ENCODE measurements at places on chromosomes 3 and 15.

- DNase-seq = no peak
Observed at GRCh38 chr15:72861354-72861910, 77.9 kb upstream of the ADPGK start.

GRCh38 chr15:88179562-88179961, 77.0 kb downstream of the NTRK3 start:
- DNase-seq = no peak

DNA sequence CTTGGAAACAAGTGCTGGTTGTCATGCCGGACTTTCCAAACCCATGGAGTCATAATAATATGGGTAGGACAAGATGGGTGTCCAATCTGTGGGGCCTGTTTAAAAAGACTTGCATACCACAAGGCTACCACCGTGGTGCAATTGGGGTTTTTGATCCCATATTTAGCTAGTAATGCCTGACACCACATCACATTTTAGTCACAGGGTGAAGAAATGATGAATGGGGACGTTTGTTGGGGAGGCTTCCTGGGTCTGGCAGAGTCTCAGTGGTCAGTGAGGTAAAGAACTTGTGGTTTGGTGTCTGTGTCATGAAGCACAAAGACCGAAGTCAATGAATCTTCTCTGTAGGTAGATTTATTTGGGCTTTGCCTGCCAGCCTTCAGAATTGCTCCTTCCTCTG, 31.0 kb downstream of the P3H2 start:
- no peak for DNase-seq

DNA sequence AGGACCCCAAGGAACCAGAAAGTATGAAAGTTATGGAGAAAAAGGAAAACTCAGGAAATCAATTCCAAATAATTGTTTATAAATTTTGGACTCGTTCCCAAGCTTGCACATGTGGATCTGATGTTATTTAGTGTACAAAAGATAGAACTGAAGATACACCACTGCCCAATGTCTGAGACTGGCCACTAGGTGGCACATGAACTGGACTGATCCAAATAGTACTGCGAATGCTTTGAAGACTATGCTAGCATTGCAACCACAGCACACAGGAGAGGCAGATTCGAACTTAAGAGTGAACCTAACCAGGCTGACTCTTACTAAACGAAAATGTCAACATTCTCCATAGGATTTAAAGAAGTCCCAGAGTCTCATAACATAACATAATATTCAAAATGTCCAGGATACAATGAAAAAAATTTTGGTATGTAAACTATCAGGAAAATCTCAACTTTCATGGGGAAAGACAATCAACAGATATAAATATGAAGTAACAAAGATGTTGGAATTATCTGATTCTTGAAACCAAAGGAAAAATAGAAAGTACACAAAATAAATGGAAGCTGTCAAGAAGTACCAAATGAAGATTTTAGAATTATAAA, 596.7 kb downstream of the FGF12 start:
- DNase-seq = no peak

- no peak for DNase-seq
Observed at GRCh38 chr3:9136746-9137465, 112.5 kb downstream of the SRGAP3 start.

DNA sequence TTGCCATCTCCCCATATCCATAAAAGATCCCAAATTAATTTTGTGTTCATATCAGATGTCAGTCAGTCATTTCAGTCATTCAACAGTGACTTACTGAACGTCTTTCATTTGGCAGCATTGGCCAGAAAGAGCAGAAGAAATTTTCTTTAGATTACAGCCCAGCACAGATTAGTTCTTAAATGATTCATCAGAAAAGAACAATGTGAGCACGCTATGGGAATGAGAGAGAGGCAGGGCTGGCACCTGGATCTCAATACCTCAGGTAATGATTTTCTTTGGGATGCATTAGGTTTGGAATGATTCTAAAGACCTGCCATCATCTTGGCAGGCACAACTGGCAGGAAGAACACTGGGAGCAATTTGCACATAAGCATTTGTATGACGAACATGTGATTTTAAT, 41.6 kb downstream of the FBN1 start:
- no peak for DNase-seq

DNA sequence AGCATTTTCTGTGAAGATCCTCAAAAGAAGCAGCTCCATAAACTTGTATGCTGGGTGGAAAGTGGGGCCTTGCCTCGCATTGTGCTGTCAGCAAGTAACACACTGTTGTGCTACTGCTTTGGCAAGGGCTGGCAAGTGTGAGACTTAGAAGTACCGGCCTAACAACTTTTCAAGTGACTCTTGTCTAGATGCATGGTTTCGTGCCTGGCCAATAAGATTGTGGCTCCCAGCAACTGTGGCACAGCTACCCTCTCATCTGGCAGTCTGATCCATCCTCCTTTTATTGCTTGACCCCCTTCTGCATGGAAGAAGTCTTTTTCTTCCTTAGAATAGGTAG, 79.4 kb upstream of the VEPH1 start:
- DNase-seq = no peak

- DNase-seq = no peak
Observed at GRCh38 chr15:85755471-85755870, 39.3 kb downstream of the KLHL25 start.

DNA sequence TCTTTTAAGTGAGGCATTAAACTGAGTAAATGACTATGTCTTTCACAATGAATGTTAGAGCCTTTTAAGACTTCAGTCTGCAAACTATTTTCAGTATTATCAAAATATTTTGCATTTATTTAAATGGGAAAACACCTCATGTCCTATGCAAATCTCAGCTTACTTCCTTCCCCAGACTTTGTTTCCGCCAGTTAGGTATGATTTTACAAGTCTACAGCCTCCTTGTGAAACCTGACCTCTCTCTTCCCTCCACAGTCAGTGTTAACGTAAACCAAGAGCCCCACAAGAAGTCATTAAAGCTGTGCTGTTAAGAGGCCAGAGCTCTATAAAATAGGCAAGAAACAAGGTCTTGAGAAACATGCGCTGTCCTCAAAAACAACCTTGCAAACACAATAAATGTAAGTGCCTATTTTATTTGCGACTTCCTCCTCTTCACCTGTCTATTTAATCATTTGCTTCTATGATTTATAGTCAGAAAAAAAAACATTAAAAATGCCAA, 48.3 kb downstream of the PRTG start:
- no peak for DNase-seq

- DNase-seq = no peak
Observed at GRCh38 chr3:65714134-65714533, 324.6 kb downstream of the MAGI1 start.

DNA sequence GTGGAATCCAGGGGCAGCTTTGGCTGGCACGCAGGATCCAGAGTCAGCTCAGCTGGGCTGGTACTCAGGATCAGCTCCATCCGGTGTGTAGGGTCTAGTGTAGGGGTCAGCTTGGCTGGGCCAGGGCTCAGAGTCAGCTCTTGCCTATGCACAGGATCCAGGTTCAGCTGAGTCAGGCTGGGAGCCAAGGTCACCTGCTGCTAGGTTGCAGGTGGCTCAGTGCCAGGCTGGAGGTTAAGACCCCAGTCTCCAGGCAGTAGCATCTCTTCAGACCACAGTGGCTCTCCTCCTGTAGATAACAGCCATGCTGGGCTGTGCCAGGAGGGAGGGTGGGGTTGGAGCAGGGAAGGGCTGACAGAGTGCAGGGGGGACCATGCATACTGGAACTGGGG, 1.8 kb downstream of the HYAL3 start:
- DNase-seq = no peak

DNA sequence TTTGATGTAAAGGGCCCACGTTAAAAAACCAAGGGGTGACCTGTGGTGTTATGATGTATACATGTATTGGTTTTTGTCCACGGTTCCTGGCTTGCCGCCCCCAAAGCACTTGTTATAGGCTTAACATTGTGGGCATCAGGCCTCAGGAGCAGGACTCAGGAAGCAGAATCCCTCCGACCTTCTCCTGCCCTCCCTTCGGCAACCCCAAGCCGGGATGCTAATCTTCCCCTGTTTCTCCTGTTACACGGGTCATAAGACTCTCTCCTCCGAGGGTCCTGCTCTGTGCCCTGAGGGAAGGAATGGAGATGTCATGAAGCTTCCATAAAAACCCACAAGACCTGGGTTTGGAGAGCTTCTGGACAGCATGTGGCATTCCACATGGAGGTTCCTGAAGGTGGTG, 48.8 kb downstream of the RPLP1 start:
- no peak for DNase-seq

- DNase-seq = no peak
Observed at GRCh38 chr3:31620656-31621055, 87.9 kb downstream of the STT3B start.

DNA sequence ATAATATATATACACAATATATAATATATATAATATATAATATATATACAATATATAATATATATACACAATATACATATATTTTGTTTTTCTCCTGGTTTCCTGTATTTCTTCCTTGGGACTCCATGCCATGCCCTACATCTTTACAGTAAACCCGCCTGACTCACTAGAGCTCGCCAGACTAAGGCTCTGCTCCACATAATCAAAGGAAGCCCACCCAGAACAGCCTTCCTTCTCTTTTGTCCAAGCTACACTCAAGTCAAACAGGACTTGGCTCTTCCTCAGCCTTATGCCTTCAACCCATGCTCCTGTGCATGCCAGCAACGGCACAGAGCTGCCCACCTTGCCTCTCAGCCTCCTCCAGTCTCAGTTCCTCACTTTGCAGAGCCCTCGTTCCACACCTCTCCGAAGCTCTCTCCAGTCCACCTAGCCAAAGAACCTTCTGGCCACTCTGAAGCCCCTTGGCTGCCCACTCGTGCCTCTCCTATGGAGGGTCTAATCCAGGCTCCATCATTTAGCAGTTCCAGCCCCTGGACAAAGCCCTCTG, 109.1 kb downstream of the RFTN1 start:
- no peak for DNase-seq

- DNase-seq = no peak
Observed at GRCh38 chr3:36373084-36373483, 7.2 kb upstream of the STAC start.

- no peak for DNase-seq
Observed at GRCh38 chr15:65404186-65404872, 18.4 kb downstream of the IGDCC4 start.

GRCh38 chr3:136671921-136672320, 80.3 kb downstream of the STAG1 start:
- DNase-seq = no peak

- DNase-seq = no peak
Observed at GRCh38 chr3:165697910-165698309, 139.3 kb downstream of the BCHE start.

DNA sequence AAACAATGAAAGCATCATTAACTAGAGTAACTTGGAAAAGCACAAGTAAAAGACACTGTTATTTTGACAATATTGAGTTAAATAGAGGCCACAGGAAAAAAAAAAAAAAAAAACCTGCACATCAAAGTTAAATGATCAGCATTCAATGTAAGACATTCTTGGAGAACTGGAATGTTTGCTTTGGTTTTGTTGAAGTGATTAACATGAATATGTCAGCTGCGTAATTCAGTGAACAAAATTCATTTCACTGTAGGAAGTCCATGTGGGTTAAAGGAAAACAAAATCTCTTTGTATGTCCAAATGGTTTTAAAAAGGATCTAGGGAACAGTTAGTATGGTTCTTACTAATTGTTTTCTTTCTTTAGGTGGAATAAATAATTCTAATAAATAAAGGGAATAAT, 252.8 kb upstream of the CNTN6 start:
- DNase-seq = no peak

DNA sequence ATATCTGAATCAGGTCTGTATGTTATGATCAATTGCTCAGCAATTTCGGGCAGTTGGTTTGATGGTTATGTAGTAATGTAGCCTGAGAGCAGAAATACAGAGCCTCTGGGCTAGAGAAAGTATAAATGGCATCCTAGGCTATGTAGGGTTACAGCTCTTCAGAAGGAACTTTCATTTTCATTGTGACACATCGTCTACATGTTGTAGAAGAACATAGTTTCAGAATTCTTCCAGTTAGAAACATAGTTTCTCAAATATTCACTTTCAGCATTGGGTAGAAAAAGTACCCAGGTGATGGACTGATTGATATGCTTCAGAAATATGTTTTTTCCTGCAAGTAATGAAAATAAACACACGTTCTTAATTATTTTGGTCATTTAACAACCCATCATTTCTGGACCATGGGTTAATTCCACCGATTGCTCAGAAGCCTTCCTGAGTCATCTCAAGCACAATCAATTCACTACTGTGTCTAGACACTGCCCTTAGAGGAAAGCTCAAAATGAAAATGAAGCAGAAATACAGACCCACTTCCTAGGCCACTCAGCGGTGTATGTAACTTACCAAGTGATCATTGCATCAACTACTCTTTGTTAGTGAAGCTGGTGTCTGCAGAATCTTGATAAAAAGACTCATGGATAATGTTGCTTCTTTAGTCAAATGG, 88.8 kb upstream of the TSEN2 start:
- no peak for DNase-seq

DNA sequence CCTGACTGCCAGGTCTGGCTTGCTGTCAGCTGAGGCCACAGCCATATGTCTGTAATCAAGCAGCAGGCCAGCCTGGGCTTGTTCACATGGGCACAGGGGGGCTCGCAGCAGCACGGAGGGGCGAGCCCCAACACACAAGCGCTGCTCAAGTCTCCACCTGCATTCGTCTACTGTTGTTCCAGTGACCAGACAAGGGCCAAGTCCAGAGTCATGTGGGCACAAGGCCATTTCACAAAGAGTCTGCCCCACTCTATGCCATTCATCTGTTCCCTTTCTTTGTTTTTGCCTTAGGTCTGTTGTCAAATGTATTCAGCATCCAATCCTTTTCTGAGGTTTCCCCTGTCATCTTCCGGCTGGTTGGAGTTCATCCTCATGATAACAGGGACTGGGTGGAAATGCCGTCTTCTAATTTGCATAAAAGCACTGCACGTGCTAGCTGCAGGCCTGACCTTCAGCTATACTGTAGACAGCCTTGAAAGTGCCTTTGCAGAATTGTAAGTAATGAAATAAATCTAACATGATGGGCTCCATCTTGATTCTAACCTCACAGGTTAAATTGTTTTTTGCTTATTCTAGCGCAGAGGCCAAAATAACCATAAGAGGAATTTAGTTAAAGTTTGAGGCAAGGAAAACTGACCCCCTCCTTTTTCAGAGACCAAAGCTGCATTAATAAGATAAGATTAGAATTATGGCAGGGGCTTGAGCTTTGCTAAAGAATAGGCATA, 28.6 kb upstream of the KBTBD12 start:
- DNase-seq = no peak

DNA sequence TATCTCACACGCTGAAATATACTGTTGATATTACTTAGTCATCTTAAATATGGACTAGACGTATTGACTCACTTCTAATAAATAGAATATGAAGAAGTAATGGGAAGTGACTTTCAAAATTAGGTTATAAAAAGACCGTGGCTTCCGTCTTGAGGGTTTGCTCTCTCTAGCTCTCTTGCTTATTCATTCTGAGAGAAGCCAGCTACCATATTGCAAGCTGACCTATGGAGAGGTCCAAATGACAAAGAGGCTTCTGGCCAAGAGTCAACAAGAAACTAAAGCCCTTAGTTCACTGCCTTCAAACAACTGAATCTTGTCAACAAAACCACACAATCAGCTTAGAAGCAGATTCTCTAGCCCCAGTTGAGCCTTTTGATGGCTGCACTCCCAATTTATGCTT, 46.1 kb downstream of the SLC9C1 start:
- DNase-seq = no peak

All from stimulated activated CD8-positive, alpha-beta memory T cell treated with anti-CD3 and anti-CD28 coated beads, Interleukin-12 subunit alpha, Interleukin-12 subunit beta, amount 100 ng/mL, for 4 hours (primary cell).